ENCODE measurements at places on chromosomes 5 and 9. TPM values are rescaled to one million over a fixed set of nuclear protein-coding genes. Genes with fewer than 3 reads are reported as not detected.

The SCGB3A2 gene
- 914 TPM for polyA plus RNA-seq

The TAF11L10 gene
- polyA plus RNA-seq = not detected

The PDE8B gene
- 1.8 TPM for polyA plus RNA-seq

The IL13 gene
- polyA plus RNA-seq = not detected

The KCNN2 gene
- 2.7 TPM for polyA plus RNA-seq

The FOXD4L3 gene
- not detected for polyA plus RNA-seq

The ALDH1A1 gene
- polyA plus RNA-seq = 168 TPM

GRCh38 chr5:138159666-138160065, 18.8 kb downstream of the BRD8 start:
- no peaks in the 10 kb centered on the region for H3K4me1 ChIP-seq
- peaks cover 51% of the 10 kb centered on the region for H3K36me3 ChIP-seq
- no peaks in the 10 kb centered on the region for H3K27me3 ChIP-seq

- H3K27me3 ChIP-seq = no peaks in the 10 kb centered on the region
- peaks cover 8% of the 10 kb centered on the region for H3K4me1 ChIP-seq
- no peaks in the 10 kb centered on the region for H3K36me3 ChIP-seq
- no peak overlapping the region for H3K27ac ChIP-seq
- DNase-seq = peak; percentile 50
- no peak overlapping the region for H3K4me3 ChIP-seq
Measured at GRCh38 chr5:56330806-56331205, 97.7 kb upstream of the ANKRD55 start.

GRCh38 chr9:96619491-96620180, at the start of gene CDC14B:
CDC14B (minus strand) TSS chr9:96619843; CDS start chr9:96619378, 465 bp downstream.
- H3K36me3 ChIP-seq = no peaks in the 10 kb centered on the region
- no peaks in the 10 kb centered on the region for H3K27me3 ChIP-seq
- peak within 1 kb of the TSS; percentile 62 for H3K4me3 ChIP-seq
- peaks cover 14% of the 10 kb centered on the region for H3K4me1 ChIP-seq
- DNase-seq = peak; percentile 96

GRCh38 chr5:79689541-79690466, at the start of gene CMYA5:
CMYA5 (plus strand) TSS chr5:79689836; CDS start chr5:79689908, 72 bp downstream.
- peak; percentile 72 for DNase-seq
- peak within 1 kb of the TSS; percentile 40 for H3K4me3 ChIP-seq
- peaks cover 11% of the 10 kb centered on the region for H3K4me1 ChIP-seq
- H3K27ac ChIP-seq = peak within 1 kb of the TSS; percentile 96

DNA sequence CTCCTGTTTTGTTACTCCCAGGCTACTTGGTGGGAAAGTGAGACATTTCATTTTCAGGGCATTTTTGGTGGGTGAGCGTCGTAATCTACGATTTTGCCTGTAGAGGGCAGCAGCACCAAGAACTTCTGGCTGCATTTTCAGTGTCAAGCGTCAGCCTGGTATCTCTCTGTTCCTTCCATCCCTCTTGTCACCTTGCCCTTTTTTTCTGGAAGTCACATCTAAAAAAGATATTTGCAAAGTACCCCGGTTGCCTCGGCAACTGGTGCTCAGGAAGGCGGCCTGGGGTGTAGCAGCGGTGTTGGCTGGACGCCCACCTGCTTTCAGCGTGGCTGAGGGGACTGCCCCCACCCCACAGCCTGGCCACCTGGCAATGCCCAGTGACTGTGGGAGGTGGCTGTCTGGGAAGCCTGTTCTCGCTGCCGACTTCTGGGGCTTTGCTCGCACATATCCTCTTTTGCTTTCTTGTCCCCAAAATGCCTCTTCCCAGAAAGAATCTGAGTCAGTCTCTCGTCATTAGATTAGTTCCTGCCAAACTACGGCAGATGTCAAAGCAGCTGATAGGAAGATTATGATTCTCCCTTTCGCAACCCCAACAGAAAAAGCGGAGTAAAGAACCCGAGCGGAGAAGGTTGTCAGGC, 84.5 kb downstream of the ACER2 start:
- no peaks in the 10 kb centered on the region for H3K36me3 ChIP-seq
- no peaks in the 10 kb centered on the region for H3K27me3 ChIP-seq
- H3K27ac ChIP-seq = peak overlapping the region; percentile 43
- H3K4me3 ChIP-seq = no peak overlapping the region
- no peaks in the 10 kb centered on the region for H3K4me1 ChIP-seq

GRCh38 chr9:72598639-72599038, 77.2 kb downstream of the TMC1 start:
- H3K27me3 ChIP-seq = no peaks in the 10 kb centered on the region
- DNase-seq = no peak
- H3K36me3 ChIP-seq = no peaks in the 10 kb centered on the region
- H3K4me3 ChIP-seq = no peak overlapping the region
- no peaks in the 10 kb centered on the region for H3K4me1 ChIP-seq

- H3K4me1 ChIP-seq = peaks cover 7% of the 10 kb centered on the region
- H3K4me3 ChIP-seq = no peak overlapping the region
Measured at GRCh38 chr5:74765201-74765600, 1.7 kb downstream of the GFM2 start.

DNA sequence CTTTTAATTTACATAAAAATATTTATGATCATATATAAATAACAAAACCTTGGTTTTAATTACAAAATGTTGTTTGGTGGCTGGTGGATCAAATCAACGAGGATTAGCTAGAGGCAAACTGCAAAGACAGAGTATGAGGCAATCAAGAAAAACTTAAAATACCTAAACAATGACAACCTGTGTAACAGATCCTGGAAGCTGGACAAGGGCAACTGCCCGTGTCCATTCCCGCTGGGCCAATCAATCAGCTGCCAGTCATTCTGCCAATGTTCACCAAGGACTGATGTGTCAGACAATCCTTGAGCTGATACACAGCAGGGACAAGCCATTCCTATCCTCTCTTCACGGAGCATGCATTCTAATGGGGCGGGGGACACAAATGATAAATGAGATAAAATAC, 3.2 kb upstream of the TENT4A start:
- no peak overlapping the region for H3K4me3 ChIP-seq
- no peaks in the 10 kb centered on the region for H3K36me3 ChIP-seq
- DNase-seq = no peak
- no peak overlapping the region for H3K27ac ChIP-seq

DNA sequence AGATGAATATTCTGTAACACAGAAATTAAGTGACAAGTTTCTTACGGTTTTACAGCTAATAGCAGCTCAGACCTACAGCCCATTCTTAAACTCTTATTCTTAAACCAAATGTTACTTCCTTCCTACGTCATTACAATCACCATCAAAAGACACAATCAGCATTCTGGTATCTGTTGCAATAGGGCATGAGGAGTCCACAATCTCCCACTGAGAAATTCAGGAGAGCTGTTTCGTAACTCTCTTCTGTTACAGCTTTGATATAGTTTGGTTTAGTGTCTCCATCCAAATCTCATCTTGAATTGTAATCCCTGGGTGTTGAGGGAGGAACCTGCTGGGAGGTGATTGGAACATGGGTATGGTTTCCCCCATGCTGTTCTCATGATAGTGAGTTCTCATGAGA, 163.4 kb downstream of the GAS1 start:
- no peaks in the 10 kb centered on the region for H3K4me1 ChIP-seq
- H3K27ac ChIP-seq = no peak overlapping the region
- no peaks in the 10 kb centered on the region for H3K36me3 ChIP-seq
- no peak overlapping the region for H3K4me3 ChIP-seq

DNA sequence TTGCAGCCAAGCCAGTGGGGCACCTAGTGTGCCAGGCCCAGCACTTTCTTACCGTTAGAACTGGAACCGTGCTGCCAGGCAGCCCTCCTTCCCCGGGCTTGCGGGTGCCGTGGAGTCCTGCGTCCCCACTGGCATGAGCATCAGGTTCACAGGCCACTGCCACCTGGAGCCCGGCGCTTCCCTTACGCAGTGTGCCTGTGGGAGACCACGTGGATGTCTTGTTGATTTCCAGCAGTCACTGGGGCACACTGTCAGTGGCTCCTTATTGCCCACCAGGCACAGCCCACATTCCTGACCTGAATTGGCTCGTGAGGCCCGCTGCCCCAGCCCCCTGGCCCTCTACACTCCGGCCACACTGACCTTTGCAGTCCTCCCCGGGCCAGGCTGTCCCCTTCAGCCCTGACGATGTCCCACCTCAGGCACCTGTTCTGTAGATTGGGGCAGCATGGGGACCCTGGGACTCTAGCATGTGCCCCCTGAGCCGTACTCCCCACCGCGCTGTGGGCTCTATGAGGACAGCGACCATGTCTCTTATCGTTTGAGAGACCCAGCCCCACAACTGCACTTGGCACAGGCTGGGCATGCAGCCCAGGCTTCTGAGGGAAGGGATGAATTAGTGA, 10.4 kb upstream of the CEL start:
- H3K36me3 ChIP-seq = peaks cover 6% of the 10 kb centered on the region
- no peaks in the 10 kb centered on the region for H3K27me3 ChIP-seq
- H3K4me3 ChIP-seq = no peak overlapping the region
- H3K27ac ChIP-seq = no peak overlapping the region

- H3K27me3 ChIP-seq = no peaks in the 10 kb centered on the region
- H3K27ac ChIP-seq = no peak overlapping the region
- H3K4me1 ChIP-seq = no peaks in the 10 kb centered on the region
Measured at GRCh38 chr5:56705217-56705616, 110.1 kb upstream of the MAP3K1 start.

DNA sequence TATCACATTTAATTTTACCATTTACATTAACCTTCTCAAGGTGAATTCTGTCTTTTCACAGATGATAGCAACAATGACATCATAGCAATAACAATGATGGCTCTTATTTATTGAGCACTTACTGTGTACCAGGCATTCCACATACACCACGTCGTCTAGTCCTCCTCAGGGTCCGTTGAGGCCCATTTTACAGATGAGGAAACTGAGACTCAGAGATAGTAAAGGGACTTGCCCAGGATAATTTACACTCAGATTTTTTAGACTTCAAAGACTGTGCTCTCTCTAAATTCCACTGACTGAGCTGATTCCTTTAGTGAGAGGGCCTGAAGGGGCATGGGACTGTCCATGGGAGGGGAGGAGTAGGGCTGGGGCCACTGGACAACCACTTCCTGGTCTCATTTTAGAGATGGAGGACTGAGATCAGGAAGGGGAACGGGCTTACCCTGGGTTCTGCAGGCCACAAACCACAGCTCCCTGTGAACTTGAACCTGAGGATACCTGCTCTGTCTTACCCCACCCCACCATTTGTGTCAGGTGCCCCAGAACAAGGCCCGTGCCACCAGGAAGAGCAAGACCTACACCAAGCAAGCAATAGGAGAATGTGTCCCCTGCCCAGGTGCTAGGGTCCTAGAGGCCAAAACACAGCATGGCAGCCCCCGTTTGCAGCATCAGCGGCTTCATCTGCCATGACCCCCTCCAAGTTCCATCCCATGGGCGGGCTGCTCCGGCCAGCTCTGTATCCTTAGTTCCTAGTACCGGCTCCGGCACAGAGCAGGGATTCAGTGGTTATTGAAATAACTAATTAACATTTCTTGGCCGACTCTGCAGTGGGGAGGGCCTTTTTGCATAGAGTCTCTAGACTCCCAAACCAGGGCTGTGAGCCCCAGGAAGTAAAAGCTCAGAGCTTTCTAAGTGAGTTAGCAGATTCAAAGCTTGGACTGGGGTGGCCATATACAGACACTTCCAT, 96.6 kb downstream of the RGS3 start:
- no peaks in the 10 kb centered on the region for H3K27me3 ChIP-seq
- no peak overlapping the region for H3K4me3 ChIP-seq
- peaks cover 9% of the 10 kb centered on the region for H3K4me1 ChIP-seq
- no peak for DNase-seq

DNA sequence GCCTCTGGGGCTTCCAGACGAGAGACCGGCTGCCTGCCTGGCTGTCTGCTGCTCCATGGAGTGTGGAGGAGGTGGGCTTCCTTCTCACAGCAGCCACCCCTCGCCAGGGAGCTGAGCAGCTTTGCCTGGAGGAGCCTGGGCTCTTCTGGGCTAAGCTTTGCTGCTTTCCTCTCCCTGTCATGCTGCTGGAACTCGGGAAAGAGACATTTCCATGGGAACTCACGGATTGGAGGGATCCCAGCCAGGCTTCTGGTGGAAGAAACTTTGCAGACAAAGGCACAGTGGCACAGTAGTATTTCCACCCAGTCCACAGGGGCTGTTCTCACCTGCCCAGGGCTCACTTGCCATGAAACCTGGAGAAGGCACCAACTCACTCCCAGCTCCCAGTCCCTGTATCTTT, 5.6 kb upstream of the NTNG2 start:
- DNase-seq = no peak
- no peak overlapping the region for H3K4me3 ChIP-seq
- no peaks in the 10 kb centered on the region for H3K4me1 ChIP-seq
- no peak overlapping the region for H3K27ac ChIP-seq
- peaks cover 44% of the 10 kb centered on the region for H3K27me3 ChIP-seq
- no peaks in the 10 kb centered on the region for H3K36me3 ChIP-seq

DNA sequence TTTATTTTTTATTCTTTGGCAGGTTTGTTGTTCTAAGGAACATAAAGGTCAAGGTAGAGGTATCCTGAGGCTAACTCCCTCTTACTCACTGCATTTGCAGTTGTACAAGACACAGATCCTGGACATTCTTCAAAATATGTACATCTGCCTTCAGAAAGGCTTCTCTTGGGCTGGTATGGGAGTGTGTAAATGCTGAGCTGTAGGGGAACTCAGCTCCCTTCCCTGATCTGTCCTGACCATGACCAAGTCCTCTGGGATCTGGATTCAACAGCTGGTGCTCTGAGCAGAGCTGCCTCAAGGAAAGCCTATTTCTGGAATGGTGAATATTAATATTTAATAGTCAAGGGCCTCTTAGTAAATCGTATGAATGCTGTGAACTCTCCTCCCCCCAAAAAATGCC, 117.4 kb downstream of the PRKACG start:
- H3K4me1 ChIP-seq = peaks cover 17% of the 10 kb centered on the region
- H3K4me3 ChIP-seq = no peak overlapping the region
- H3K27ac ChIP-seq = no peak overlapping the region
- H3K27me3 ChIP-seq = no peaks in the 10 kb centered on the region

DNA sequence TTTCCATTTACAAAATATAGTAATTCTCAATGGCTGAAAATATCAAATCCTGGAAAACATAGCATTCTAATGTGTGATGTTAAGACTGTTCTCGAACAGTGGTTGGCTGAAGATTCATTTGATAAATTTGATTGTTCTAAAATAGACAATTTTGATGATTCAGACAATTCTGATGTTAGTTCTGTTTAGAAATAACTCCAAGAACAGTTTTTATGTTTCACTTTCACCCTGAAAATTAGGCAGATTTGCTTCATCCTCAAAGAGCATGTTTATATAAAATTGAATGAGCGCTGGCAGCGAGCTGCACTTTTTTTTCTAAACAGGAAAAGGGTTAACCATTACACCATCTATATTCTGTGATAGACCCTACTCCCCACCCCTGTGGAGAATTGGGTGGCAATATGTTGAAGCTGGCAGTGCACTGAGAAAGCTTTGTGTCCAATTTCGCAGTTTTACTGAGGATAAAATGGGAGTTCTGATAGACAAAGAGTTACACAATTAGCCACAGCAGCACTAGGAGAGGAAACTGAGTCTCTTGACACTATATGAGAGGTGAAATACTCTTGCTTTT, 69.6 kb upstream of the TMED7 start:
- peak; percentile 93 for DNase-seq
- H3K36me3 ChIP-seq = no peaks in the 10 kb centered on the region
- H3K27me3 ChIP-seq = no peaks in the 10 kb centered on the region
- no peaks in the 10 kb centered on the region for H3K4me1 ChIP-seq
